ENCODE measurements at places on chromosomes 3 and 15. TPM values are rescaled to one million over a fixed set of nuclear protein-coding genes. Genes with fewer than 3 reads are reported as not detected.

MEX3B gene
- 15.7 TPM for polyA plus RNA-seq

FOXB1 gene
- 1.9 TPM for polyA plus RNA-seq

ZDHHC3 gene
- 56.0 TPM for polyA plus RNA-seq

GOLGA6L1 gene
- polyA plus RNA-seq, result not detected

ARID3B gene
- 4.1 TPM for polyA plus RNA-seq

STAB1 gene
- 10.7 TPM for polyA plus RNA-seq

ATP10A gene
- polyA plus RNA-seq, result 2.7 TPM

GOLGA8O gene
- not detected for polyA plus RNA-seq

GOLGA8Q gene
- not detected for polyA plus RNA-seq

MOBP gene
- 204 TPM for polyA plus RNA-seq

SIDT1 gene
- polyA plus RNA-seq, result 1.8 TPM

TUSC7 gene
- polyA plus RNA-seq, result not detected

PLA2G4E gene
- not detected for polyA plus RNA-seq

All from brain (organoid and tissue), 16 donors.